Left kidney (tissue), 8 donors: ENCODE measurements at places on chromosomes 6 and 20. TPM values are rescaled to one million over a fixed set of nuclear protein-coding genes. Genes with fewer than 3 reads are reported as not detected.

OR2H1 gene
- polyA plus RNA-seq: not detected

RIMS1 gene
- polyA plus RNA-seq: 2.8 TPM

SKIC2 gene
- 60.8 TPM for polyA plus RNA-seq

AKAP7 gene
- polyA plus RNA-seq: 18.5 TPM

DUSP15 gene
- polyA plus RNA-seq: 16.0 TPM

GRCh38 chr6:79403086-79403485 lies 134.1 kb downstream of the LCA5 start:
- DNase-seq: no peak

DNA sequence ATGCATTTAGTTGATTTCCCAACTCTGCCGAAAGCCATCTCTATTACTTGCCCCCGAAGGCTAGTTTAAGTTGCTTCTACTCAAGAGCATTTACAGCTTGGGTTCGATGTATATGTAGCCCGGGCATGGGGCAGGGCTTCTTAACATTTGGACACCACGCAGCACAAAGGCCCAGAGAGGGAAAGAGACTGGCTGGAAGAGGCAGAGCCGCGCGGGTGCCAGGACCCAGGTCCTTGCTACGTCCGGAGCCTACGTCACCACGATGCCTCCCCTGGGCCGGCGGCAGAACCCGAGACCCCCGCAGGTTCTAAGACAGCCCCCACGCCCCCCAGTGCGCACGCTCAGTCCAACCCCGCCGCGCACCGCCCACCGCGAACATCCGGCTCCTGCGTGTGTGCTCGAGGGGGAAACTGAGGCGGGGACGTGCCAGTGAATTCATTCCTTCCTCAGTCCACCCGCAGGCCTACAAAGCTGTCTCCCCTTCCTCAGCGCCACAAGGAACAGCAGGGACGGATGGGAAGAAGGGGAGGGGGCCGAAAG lies 367 bp upstream of the PCIF1 start:
- DNase-seq: peak; percentile 57

- DNase-seq: no peak
Observed at GRCh38 chr20:53896647-53897046, 173.7 kb downstream of the BCAS1 start.

DNA sequence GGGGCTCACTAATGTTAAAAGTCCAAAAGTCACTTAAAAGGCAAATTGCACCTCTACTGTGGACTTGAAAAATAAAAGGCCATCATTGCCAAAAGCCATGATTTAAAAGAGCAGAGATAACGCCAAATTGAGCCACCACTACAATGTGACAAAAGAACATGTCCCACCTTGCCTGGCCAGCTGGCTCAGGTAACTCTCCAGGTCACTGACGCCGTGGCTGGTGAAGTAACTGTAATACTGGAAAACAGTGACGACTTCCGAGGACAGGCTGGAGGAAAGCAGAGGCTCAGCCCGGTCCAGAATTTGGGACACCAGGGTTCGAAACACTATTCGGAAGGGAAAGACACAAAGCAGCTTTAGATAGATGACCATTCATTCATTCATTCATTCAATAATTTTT lies 29.3 kb upstream of the ARMH2 start:
- no peak for DNase-seq

- no peak for DNase-seq
Observed at GRCh38 chr20:17933711-17934110, 34.9 kb downstream of the SNX5 start.

DNA sequence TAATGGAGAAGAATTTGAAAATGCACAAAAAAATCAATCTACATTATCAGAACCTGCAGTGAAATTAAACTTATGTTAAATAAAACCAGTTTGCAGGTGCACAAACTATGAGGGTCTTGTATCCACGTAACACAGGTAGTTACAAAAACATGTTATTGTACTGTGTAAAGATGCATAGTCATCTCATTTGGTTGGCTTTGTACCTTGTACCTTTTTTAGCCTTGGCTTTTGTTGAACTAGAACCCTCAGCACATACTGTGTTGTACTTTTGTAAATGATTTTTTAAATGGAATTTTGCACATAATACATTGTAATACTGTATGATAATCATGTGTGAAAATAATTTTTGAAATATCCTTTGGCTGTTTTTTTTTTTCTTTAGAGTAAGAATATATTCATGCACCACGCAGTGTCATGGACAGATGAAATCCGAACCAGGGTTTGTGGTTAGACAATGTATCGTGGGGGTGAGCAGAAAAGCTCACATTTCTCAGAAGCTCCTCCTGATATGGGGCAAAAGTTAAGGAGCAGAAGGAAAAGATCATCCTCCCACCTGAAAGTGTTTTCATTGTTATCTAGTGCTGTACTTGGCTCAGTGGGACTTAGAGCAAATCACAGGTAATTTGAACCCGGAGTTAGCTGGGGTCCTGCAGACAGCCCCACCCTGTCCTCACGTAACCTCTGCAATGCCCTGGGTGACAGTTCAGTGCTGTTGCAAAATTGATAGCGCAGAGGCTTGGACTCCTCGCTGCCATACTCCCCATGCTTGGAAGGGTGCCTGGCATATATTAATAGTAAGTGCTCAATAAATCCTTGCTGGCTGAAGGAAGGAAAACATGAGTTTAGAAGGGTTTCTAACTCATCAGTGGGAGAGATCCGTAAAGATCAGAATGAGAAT lies 14.8 kb upstream of the NAA20 start:
- DNase-seq: no peak

GRCh38 chr6:75101896-75102295 lies 104.0 kb downstream of the COL12A1 start:
- no peak for DNase-seq

GRCh38 chr20:62898970-62899632 lies 27.2 kb downstream of the DIDO1 start:
- no peak for DNase-seq

GRCh38 chr6:49553384-49553783 lies 2.9 kb downstream of the C6orf141 start:
- no peak for DNase-seq

- no peak for DNase-seq
Observed at GRCh38 chr6:118659513-118660217, 8.3 kb upstream of the CEP85L start.
